ENCODE measurements at places on chromosomes 11 and 22. TPM values are rescaled to one million over a fixed set of nuclear protein-coding genes. Genes with fewer than 3 reads are reported as not detected.

GRCh38 chr11:108620958-108621772, 27.6 kb upstream of the EXPH5 start:
- DNase-seq: peak; percentile 78

Gene OR52A1
- polyA plus RNA-seq: not detected

- peak; percentile 89 for DNase-seq
These were observed at the start of gene CD44 for GRCh38 chr11:35138943-35139721. CD44 (plus strand) TSS chr11:35139171; CDS start chr11:35139304, 133 bp downstream.

Gene ART1
- not detected for polyA plus RNA-seq

DNA sequence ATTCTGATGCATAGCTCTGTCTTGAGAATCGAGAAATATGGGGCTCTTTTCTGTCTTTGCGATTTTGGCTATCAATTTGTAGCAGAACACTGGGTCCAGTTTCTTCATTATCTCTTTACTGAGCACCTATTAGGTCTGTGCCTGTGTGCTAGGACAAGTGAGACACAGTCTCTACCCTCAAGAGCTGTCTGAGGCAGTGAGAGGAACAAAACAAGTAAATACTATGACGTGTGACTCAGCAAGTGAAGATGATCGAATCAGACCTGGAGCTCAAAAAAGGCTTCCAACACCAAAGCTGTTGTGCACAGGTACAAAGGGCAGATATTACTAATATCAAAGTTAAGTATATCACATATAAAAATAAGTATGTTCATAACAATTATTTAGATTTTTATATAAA, 52.4 kb downstream of the LGR4 start:
- DNase-seq: no peak

Measured in mammary epithelial cell (primary cell).